Activated CD4-positive, alpha-beta memory T cell treated with anti-CD3 and anti-CD28 coated beads, Interleukin-2, amount 10 ng/mL, durations not matched to agents 7 days and 5 days (primary cell): ENCODE measurements at places on chromosomes 7 and 10. TPM values are rescaled to one million over a fixed set of nuclear protein-coding genes. Genes with fewer than 3 reads are reported as not detected.

DNA sequence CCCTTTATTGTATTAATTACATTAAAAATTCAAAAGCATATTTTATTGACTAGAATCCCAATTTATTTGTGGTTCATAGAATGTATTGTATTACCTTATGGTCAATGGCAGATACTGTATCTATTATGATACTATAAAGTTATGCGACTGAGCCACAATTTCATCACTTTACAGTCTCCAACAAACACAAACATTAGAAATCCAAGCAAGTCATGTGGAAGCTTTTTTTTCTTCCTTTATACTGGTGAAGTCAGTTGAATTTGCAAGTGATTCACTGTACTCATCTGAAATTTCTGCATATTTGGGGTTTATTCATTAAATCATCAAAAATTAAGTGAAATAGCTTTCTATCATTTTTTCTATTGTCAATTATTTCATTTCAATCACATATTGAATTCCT lies 54.3 kb downstream of the BMPER start:
- no peak for DNase-seq
- no peaks in the 10 kb centered on the region for H3K4me1 ChIP-seq
- H3K27ac ChIP-seq, result no peak overlapping the region
- no peak overlapping the region for H3K4me3 ChIP-seq
- H3K27me3 ChIP-seq, result peaks cover 5% of the 10 kb centered on the region
- H3K36me3 ChIP-seq, result no peaks in the 10 kb centered on the region

DNA sequence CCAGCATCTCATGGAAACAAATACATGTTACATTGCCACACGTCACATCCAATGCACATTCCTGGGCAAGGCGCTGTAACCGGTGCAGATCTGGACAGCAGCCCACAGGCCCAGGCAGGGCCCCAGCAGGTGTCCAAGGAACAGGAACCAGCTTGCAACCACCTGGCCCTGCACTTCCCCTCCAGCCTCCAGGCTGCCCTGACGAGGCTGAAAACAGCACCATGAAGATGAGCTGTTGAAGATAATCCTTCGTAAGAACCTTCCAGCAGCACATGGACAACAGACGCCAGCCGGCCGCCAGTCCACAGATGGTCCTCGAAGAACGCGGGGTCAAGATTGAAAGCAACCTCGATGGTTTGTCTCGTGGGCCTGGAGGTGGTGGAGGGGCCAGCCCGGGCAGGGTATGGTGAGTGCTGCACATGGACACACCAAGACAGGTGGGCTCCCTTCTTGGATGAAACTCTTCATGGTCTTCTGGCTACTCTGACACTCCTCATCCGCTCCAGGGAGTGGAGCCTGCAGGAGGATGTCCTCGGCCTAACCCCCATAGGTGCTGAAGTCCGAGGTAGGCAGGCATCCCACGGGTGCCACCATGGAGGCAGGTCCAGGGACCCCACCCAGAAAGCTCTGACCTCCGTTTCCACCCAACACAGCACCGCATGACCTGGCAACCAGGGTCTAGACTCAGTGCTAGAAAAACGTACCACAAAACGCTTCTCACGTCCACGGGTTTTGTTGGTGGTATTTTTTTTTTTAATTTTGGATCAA lies 22.9 kb downstream of the PDGFA start:
- H3K27me3 ChIP-seq, result no peaks in the 10 kb centered on the region
- H3K4me1 ChIP-seq, result no peaks in the 10 kb centered on the region
- no peak overlapping the region for H3K4me3 ChIP-seq
- H3K27ac ChIP-seq, result no peak overlapping the region
- H3K36me3 ChIP-seq, result no peaks in the 10 kb centered on the region

DNA sequence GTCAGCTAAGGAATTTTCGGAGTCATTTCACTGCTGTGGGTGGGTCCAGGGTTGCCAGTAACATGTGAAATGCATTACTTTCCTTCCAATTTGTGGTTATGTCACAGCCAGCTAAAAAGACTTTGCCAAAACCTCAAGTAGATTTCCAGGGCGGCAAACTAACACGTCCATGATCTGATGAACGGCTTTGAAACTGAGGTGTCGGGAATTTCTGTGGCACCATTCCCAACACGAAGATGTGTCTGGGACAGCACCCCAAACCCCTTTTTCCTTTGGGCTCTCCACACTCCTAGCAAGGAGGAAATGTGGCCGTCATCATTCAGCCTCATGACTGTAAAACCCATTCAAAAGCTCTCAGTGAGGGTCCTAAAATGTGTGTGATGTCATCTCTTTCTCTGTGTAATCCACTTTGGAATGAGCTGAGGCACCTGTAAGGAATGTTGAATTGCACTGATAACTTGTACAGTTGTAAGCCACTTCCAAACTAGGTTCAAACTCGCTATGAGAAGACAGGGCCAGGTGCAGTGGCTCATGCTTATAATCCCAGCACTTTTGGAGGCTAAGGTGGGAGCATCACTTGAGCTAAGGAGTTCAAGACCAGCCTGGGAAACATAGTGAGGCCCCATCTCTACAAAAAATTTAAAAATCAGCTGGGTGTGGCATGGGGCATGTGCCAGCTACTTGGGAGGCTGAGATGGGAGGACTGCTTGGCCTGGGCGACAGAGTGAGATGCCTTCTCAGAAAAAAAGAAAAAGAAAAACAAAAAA lies 146.1 kb upstream of the FRMD4A start:
- no peak overlapping the region for H3K27ac ChIP-seq
- H3K4me3 ChIP-seq, result no peak overlapping the region
- no peaks in the 10 kb centered on the region for H3K36me3 ChIP-seq
- no peaks in the 10 kb centered on the region for H3K4me1 ChIP-seq

The HMX2 gene
- not detected for total RNA-seq

The NUDT13 gene
- 1.5 TPM for total RNA-seq

DNA sequence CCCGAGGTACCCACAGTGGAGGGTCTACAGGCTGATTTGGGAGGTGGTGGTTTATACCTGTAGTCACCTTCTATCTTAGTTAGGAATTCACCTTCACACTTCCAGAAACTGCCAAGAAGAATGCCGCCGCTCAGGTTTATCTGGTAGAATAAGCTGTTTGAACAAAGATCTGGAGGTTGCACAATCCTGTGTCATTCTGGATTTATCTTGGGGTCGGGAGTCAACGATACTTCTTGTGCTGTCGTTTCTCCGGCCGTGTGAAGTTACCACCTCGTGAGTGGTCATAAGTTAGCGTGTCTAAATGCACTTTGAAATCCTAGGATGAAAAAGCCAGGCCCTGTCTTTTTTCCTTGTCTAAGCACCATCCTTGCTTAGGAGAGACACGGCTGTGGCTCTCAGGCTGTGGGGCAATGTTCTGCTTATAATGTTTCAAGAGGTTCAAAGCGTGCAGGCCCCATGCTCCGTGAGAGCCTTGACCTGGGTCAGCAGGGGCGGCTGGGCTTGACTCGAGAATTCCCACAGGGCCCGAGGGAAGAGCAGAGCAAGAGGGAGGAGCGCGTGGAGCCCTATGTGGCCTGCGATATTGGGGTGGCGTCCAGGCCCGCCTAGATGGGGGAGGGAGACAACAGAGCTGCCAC lies 35.5 kb downstream of the GRIFIN start:
- no peak overlapping the region for H3K4me3 ChIP-seq
- no peaks in the 10 kb centered on the region for H3K4me1 ChIP-seq
- no peak for DNase-seq
- no peaks in the 10 kb centered on the region for H3K27me3 ChIP-seq
- H3K36me3 ChIP-seq, result peaks cover 25% of the 10 kb centered on the region
- H3K27ac ChIP-seq, result no peak overlapping the region

DNA sequence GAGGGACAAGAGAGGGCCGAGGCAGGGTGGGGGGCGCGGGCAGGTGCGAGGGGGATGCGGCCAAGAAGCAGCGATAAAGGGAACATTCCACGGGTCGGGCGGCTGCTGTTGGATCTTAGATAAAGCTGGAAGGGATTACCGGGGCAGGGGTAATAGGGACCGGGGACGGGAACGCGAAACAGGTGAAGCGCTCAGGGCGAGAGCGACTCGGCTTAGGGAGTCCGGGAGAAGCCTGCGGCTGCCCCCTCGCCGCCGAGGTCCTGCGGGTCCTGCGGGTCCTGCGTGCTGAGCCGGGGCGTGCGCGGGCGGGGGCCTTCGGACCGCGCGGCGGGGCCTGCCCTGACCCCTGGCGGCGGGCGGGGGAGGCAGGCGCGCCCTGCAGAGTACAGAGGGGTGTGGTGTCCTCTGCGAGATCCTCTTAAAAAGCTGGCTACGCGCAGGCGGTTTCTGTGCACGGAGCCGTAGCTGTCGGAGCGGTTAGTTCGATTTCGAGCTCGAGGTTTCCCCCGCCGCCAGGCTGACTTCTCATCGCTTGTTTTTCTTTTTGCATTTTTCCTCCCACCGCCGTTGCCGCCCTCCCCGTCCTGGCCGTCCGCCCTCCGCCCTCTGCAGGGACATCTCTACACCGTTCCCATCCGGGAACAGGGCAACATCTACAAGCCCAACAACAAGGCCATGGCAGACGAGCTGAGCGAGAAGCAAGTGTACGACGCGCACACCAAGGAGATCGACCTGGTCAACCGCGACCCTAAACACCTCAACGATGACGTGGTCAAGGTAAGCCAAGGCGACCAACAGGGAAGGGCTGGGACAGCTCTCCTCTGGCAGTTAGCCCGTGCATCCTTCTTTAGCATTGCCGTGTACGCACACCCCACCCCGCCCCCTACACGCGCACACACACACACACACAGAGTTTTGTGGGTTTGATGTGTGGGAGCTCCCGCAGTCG lies 1.4 kb downstream of the CAV1 start:
- peak overlapping the region; percentile 75 for H3K4me3 ChIP-seq
- no peak overlapping the region for H3K27ac ChIP-seq
- H3K36me3 ChIP-seq, result no peaks in the 10 kb centered on the region
- peaks cover 75% of the 10 kb centered on the region for H3K27me3 ChIP-seq
- H3K4me1 ChIP-seq, result peaks cover 25% of the 10 kb centered on the region
- peak; percentile 70 for DNase-seq
